ENCODE measurements at places on chromosomes 7 and 10. TPM values are rescaled to one million over a fixed set of nuclear protein-coding genes. Genes with fewer than 3 reads are reported as not detected.

DNA sequence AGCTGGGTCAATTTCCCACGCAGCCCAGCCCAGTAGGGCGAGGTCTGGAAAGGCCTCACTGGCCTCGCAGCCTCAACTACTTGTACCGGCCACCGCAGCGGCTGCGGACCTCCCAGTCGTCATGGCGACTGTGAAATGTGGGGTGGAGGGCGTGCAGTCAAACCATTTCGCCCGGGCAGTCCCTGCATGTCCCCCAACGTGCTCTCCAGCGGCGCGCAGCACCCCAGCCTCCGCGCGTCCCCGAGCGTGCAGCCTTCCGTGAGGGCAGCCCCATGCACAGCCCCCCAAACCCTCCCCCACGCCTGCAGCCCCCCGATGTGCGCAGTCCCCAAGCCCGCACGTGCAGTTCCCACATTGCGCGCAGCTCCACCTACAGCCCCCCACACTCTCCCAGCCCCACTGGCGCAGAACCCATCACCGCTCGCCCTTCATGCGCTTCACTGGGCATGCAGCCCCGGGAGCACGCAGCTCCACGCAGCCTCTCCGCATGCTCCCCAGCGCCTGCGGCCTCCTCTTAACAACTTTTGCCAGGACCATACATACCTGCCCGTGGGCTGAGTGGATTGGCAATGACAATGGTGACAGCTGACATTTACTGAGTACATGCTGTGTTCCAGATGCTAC is 34.5 kb upstream of the SFTPD start:
- DNase-seq: no peak

UPK3B gene
- 0.83 TPM for total RNA-seq

DNA sequence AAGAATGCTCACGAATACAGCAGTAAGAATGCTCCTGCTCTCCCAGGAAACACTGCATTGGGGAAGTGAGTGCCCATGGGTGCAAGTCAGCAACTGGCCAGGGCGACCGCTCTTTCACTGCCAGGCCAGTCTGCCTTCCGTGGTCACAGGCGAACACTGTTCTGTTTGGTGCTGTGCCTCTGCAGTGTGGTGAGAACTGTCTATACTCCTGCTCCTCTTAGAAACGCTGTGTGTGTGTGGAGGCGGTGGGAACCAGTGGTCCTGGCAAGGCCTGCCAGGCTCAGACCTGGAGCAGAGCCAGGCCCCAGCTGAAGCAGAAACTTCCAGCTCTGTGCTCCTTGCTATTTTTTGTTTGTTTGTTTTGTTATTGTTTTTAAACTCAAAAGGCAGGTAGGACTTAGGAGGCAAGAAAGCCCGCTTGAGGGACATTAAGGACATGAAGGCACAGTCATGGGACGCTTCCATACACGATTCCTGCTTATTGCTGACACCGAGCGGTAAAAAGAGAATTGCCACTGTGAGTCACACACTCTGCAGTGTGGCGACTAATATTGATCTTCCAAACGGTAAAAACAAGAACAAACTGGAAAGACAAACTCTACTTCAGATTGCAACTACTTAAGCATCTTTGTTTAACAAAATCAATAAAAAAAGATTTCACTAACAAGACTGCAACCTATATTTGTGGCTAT is 430.8 kb downstream of the DNAJB6 start:
- DNase-seq: no peak

- no peak for DNase-seq
These were observed 102.2 kb downstream of the HDAC9 start for GRCh38 chr7:18597754-18598153.

LRWD1 gene
- 19.8 TPM for total RNA-seq

GRCh38 chr10:88661018-88661417 is 3.2 kb upstream of the LIPF start:
- no peak for DNase-seq

GRCh38 chr10:12656518-12657142 is 307.3 kb downstream of the CAMK1D start:
- DNase-seq: no peak

ATP6V1F gene
- 140 TPM for total RNA-seq

DNA sequence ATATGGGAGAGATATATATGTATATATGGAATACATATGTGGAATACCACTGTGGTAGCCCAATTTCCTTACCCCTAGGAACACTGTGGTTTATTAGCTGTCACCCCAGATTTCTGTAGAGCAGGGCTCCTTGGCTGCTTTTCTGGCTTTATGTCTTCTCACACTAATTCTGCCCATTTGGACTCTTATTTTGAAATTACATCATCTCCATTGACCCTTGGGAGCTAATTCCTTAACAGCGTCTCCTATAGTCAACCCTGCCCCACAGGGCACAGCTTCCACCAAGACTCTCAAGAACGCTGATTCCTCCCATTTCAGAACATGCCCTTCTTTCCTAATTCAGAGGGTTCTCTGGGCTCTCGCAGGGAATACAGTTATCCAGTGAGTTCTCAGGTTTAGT is 55.4 kb upstream of the TARP start:
- DNase-seq: no peak

DNA sequence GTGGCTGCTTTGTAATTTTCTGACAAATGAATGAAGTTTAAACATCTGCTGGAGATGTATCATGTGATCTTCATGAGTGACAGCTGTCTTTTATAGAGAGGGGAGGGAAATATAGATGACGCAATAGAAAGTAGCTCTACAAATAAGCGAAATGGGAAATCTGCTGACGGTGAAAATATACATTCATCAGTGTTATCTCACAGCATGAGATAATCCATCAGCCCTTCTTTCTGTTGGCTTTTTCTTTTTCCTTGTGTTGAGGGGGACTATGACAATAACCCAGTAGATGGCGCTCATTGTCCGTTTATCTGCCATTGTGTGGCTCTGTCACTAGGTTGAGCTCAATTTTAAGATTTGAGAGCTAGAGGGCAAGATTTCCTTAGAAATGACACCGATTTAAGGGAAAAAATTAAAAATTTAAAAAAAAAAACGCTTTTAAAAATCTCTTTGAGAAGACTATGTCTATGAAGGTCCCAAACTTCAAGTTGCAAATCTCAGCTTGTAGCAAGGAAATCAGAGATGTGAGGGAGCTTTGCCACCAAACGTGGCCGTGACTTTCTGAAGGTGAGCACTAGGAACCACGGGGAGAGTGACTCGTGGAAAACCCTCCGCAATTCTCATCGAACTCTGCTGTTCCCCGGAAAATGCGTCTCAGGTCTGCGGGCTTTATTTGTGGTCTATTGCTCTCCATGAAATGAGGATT is 114.6 kb upstream of the SFMBT2 start:
- peak; percentile 66 for DNase-seq

ERCC6 gene
- total RNA-seq: 29.2 TPM

CYP3A7 gene
- total RNA-seq: not detected

DNA sequence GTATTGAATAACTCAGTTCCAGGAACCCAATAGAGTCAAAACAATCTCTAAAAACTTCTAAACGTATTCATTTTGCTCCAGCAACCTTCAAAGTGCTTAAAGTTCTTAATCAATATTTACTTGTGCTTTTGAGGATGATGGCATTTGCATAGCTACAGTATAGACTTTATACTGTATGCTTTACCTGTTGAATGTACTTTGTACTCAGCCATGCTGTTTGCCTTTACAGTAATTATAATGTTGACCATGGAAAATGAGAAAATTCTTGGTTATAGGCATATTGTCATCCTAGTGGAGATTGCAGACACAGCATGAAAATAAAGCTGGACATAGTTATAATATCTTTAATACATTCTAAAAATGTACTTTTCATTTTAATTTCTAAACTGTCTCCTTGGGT is 762.7 kb upstream of the PHF14 start:
- DNase-seq: no peak

HOXA4 gene
- 0.15 TPM for total RNA-seq

NUDCD3 gene
- 91.0 TPM for total RNA-seq

DNA sequence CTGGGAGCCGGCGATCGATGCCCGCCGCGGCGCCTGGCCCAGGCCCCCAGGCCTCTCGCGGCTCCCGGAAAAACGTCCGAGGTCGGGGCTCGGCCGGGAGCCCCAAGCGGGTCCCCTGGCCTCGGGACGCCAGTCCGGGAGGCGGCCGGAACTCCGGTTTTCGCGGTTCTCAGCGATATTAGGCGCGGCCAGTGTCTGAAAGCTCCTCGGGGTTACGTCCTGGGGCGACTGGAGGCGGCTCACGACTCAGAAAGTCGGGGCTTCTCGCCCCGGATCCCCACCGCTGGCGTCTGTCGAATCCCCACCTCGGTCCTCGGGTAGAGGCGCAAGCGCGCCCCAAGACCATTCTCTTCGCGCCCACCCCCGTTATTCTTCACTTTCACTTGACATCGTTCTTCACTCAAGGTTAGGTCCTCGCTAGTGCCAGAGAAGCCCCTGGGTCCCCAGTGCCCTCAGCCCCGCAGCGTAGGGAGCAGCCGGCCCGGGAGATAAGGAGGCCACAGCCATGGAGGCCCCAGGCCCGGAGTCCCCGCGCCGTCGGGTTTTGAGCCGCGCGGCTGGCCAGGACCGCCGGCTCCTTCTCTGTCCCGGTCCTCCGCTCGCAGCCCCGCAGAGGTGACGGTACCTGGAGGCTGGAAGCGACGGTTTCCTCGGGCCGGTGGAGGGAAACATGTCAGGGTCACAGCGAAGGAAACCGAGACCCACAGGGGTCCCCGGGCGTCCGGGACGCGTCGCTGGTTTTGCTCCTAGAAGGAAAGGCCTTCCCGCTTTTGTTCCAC is 35.2 kb upstream of the EBLN1 start:
- DNase-seq: peak; percentile 51

CPED1 gene
- total RNA-seq: not detected

GRCh38 chr10:74156919-74157289 is 5.9 kb downstream of the ADK start:
- no peak for DNase-seq

DNA sequence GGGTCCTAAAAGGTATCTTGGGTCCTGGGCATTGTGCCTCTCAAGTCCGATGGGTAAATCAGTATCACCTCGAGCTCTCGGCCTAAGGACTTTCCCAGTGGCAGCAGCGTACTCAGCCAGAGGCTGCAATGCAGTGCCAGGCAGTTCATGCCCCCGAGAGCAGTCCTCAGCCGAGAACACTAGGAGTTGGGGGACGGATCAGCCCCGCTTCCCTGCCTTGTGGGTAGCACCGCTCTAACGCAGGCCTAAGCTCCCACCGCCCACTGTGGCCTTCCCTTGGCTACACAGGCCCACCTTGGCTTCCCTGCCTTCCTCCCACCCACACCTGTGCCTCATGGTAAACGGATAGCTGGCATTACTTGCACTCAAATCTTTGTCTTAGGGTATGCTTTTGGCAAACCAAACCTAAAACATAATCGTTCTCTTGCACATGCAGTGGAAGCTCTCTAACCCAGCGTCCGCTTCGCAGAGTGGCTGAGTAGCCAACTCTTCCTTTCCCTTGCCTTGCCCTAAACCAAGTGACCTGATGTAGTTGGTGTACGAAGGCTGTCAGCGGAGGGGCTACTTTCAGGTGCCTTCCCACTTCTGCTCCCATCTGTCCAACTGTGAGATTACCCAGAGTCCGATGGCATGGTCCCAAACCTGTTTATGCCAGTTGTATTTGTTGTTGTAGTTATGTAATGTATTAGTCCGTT is 73.2 kb upstream of the CHST15 start:
- no peak for DNase-seq

DNA sequence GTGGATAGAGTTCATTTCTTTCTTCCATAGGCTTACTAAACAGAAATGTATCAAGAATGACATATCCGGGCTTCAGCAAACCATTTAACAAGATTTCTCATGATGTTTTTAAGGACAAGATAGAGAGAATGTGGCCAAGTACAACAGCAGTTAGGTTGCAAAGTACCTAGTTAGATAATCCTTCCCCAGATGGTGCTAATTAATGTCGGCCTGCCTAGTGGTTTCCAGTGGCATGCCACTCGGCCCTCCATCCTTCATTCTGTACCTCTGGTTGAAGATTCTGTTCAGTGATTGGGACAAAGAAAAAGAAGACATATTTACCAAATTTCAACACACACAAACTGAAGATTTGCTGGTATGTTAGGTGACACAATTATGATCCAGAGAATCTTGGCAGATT is 212.1 kb downstream of the MACC1 start:
- no peak for DNase-seq

GRCh38 chr10:60189861-60190475 is 199.7 kb downstream of the ANK3 start:
- no peak for DNase-seq

DNA sequence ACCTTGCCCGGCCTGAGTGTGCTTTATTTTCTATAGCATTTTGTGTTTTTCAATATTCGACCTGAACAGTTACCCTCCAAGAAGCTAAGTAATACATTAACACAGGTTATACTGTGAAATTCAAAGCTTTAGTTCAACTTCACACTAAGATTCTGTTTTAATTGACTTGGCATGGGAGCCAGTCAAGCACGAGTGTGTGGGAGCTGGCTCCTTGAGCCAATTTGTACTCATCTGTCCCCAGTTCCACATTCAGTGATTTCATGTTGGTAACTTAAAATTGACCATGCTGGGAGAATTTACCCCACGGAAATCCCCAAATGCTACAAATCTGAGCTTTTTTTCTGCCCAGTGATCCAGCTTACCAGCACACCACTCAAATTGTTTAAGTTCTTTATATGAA is 20.3 kb downstream of the TSPAN12 start:
- DNase-seq: no peak

- DNase-seq: no peak
These were observed 89.8 kb downstream of the SEMA3A start for GRCh38 chr7:84104826-84105225.

TMEM213 gene
- total RNA-seq: 1.1 TPM

FAM53B gene
- 46.6 TPM for total RNA-seq

DNA sequence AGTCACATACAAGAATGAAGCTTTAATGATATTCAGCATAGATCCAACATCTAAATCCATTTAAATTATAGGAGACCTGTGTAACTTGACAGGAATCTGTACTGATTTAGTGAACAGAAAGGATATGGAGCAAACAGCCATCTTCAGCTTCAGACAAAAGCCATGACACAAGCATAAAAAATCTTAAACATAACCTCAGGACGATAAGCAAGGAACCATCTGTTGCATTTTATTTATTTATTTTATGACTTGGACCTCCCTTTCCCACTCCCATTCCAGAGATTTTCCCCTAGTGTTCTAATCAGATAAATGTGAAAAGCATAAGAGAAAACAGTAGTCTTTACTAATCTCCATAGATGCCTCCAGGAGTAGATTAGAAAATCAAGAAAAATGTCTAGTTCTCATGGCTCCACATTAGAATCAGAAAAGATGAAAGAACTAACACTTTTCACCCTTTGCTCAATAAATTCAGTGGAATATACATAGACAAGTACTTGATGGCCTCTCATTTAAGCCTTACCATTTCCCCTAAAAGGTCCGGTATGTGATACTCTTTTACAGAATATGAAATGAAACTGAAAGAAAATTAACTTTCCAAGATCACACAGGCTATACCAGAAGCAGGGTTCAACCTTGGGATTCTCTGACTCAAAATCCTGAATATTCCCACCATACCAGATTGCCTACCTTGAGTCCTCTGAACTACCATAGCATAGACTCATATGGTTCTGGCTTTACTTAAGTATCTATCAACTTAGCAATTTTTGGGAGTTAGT is 15.2 kb downstream of the CACNA2D1 start:
- no peak for DNase-seq

CCDC172 gene
- not detected for total RNA-seq

- DNase-seq: no peak
These were observed 618.5 kb upstream of the ANKRD30A start for GRCh38 chr10:36506697-36507496.

HOXA9 gene
- total RNA-seq: not detected

GTF2I gene
- total RNA-seq: 145 TPM

HOXA10 gene
- not detected for total RNA-seq

- DNase-seq: no peak
These were observed 100.9 kb upstream of the CHST15 start for GRCh38 chr10:124194199-124194824.

GRCh38 chr7:70042533-70042932 is 444.3 kb downstream of the AUTS2 start:
- DNase-seq: no peak
